ENCODE measurements at places on chromosomes 5 and 9. TPM values are rescaled to one million over a fixed set of nuclear protein-coding genes. Genes with fewer than 3 reads are reported as not detected.

DNA sequence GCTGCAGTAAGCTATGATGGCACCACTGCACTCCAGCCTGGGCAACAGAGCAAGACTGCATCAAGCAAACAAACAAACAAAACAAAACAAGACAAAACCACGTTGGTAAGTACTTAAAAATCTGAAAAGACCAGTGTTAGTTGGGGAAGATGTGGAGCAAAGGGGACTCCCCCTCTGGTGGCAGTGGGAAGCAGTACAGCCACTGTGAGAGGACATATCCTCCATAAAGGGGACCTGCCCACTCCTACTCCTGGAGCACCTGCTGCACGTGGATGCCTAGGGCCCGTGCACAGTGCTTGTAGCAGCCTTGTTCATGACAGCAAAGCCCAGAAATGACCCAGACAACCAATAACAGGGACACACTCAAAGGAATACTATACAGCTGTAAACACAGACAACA lies 17.0 kb upstream of the IPPK start:
- no peak for DNase-seq

GRCh38 chr5:140324617-140325241 lies 21.7 kb downstream of the HBEGF start:
- no peak for DNase-seq

The PCDHB5 gene
- total RNA-seq: 7.8 TPM

GRCh38 chr9:124346347-124347163 lies 68.7 kb downstream of the PSMB7 start:
- no peak for DNase-seq

The LCN2 gene
- total RNA-seq: not detected

- no peak for DNase-seq
These were observed 67.4 kb upstream of the CCDC112 start for GRCh38 chr5:115363879-115364278.

DNA sequence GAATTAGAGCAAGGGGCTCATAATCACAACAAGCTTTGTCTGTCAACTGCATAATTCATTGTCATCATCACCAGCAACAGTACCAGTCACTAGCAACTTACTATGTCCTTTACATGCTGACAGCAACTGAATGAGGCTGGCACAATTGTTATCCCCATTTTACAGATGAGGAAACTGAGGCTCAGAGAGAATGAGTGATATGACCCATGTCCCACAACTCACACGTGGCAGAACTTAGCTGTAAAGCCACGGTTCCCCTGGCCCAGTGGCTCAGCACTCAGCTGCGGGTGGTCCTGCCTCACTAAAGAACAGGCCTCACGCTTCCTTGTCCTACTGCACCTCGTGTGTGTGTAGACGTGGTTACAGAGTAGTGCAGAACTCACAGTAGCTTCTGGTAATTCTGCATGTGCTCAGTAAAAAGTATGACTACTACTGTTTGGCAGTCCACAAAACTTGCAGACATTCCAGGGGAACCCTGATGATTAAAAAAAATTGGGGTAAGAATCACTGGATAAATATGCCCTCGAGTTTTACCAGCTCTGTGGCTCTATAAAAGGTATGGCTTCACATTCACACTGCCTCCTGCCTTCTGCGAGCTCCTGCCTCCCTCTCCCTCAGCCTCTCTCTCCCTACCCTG lies 30.2 kb downstream of the AFAP1L1 start:
- no peak for DNase-seq
